ENCODE measurements at places on chromosomes 4 and X. TPM values are rescaled to one million over a fixed set of nuclear protein-coding genes. Genes with fewer than 3 reads are reported as not detected.

DNA sequence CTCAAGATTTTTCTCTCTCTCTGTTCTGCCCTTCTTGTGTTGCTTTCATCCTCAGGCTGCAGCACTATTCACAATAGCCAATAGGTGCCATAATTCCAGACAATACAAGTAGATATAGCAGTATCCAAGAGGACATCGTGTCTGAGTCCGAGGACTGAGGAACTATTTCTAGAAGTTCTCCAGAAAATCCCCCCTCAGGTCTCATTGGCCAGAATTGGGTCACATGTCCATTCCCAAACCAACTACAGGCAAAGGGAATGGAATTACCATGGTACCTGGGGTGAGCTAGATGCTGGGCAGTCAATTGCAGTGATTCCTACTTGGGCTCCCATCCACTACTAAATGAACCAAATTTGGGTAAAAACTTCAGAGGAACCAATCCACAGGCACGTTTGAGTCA lies 301.9 kb upstream of the RASGEF1B start:
- no peaks in the 10 kb centered on the region for H3K27me3 ChIP-seq
- DNase-seq: no peak
- H3K4me3 ChIP-seq: no peak overlapping the region
- no peaks in the 10 kb centered on the region for H3K36me3 ChIP-seq

- H3K4me3 ChIP-seq: no peak overlapping the region
- no peak overlapping the region for H3K27ac ChIP-seq
- H3K4me1 ChIP-seq: no peaks in the 10 kb centered on the region
- H3K27me3 ChIP-seq: peaks cover 19% of the 10 kb centered on the region
Observed at GRCh38 chrX:83512111-83512510, 4.0 kb downstream of the POU3F4 start.

DNA sequence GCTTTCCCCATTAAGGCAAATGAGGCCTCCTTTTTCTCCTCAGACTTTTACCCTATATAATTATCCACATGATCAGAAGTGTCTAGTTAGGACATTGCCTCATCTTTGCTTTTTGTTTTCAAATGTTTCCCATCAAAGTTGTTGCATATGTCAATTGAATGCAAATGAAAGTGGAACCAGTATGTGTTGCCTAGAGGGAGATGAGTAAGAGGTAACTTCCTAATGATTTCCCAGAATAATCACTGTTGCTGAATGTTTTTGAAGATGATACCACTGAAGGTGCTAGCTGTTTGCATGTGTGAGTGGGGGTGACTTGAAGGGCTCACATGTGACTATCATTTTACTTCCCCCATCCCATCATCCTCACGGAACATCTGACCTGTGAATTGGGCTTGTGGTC lies 33.9 kb downstream of the PAK3 start:
- DNase-seq: no peak
- H3K27me3 ChIP-seq: no peaks in the 10 kb centered on the region
- no peaks in the 10 kb centered on the region for H3K36me3 ChIP-seq
- no peaks in the 10 kb centered on the region for H3K4me1 ChIP-seq
- no peak overlapping the region for H3K4me3 ChIP-seq

DNA sequence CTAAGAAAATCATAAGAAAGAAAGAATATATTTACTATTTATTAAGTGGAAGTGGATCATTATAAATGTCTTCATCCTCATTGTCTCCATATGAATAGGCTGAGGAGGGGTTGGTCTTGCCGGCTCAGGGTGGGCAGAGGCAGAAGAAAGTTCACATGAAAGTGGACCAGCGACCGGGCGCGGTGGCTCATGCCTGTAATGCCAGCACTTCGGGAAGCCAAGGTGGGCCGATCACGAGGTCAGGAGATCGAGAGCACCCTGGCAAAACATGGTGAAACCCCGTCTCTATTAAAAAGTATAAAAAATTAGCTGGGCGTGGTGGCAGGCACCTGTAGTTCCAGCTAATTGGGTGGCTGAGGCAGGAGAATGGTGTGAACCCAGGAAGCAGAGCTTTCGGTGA lies 1145.4 kb downstream of the STIM2 start:
- no peaks in the 10 kb centered on the region for H3K4me1 ChIP-seq
- H3K4me3 ChIP-seq: no peak overlapping the region
- H3K36me3 ChIP-seq: no peaks in the 10 kb centered on the region
- DNase-seq: no peak
- H3K27me3 ChIP-seq: no peaks in the 10 kb centered on the region

GRCh38 chr4:168744021-168744420 lies 247.2 kb downstream of the PALLD start:
- H3K4me3 ChIP-seq: no peak overlapping the region
- peak overlapping the region; percentile 25 for H3K27ac ChIP-seq
- DNase-seq: no peak

CENPVL2 gene
- total RNA-seq: not detected

DNA sequence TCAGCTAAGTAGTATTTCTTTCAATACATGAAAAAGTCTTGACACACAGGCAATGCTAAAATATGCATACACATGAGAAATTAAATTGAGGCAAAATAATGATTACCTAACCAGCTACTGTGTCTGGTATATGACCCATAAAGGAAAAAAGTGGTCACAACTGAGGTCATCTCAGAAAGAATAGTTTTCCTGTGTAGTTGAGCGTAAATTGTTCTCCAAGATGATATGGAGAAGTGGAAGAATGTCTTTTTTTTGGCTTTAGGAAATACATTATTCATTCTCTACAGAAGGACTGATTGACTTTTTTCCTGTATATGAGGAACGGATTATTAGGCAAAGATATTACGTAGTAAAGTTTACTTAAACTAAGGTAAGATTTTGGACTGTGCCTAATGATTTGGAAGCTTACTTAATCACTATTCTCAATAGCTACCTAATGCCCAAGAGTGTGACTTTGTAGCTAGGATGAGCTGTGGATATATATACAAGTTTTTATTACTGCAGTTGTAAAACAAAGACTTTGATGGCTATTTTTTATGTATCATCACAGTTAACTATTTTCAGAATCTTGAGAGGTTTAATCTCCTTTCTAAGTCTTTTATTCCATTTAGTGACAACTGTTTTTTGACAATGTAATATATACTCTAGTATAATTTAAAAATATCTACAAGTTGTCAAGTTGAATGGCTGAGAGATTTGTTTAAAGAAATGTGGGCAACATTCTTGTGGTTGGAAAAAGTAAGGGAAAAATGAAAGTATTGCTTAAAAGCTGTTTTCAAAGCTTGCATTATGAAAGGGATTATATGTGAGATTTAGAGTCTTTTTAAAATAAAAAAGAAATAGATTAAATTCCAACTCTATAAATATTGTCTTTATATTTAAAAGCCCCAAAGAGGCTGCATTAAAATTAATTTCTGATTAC lies 100.2 kb downstream of the PDLIM5 start:
- no peak for DNase-seq
- H3K4me1 ChIP-seq: peaks cover 11% of the 10 kb centered on the region
- no peak overlapping the region for H3K4me3 ChIP-seq

AMMECR1 gene
- total RNA-seq: 6.1 TPM

DNA sequence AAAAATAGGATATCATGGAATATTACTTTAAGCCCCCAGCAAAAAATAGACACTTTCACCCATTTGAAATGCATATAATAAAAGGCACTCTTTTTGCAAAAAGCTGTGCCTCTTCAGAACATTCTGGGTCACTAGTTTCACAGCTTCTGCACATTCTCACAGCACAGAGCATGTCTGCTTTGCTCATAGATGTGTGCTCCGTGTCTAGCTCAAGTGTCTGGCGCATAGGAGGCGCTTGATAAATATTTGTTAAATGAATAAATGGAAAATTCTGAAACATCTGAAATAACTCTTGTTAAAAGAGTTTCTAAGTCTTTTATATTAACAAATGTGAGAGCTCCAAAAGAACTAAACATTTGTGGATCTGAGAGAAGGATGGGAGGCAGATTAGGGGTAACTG lies 275.2 kb downstream of the PTTG2 start:
- H3K4me1 ChIP-seq: no peaks in the 10 kb centered on the region
- no peaks in the 10 kb centered on the region for H3K36me3 ChIP-seq
- H3K4me3 ChIP-seq: no peak overlapping the region
- H3K27me3 ChIP-seq: no peaks in the 10 kb centered on the region

- peak; percentile 46 for DNase-seq
- no peaks in the 10 kb centered on the region for H3K4me1 ChIP-seq
- H3K4me3 ChIP-seq: peak overlapping the region; percentile 50
Observed at GRCh38 chrX:85244450-85245211, 840 bp downstream of the ZNF711 start.

DNA sequence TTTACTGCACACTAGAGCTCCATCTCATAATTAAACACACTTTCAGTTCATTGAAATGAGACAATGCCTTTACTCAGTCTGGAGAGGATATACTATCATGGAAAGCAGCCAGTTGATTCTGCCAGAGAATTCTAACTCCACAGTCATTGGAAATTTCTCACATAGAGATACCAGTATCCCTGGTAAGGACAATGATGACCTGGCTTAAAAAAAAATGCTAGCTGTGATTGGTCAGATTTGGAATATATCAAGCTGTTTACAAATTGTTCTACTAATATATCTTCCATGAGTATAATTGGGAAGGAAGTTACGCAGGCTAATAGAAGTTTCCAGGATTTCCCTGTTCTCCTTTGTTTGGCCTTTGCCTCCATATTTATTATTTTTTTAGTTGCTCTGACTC lies 34.5 kb upstream of the TLL1 start:
- no peaks in the 10 kb centered on the region for H3K27me3 ChIP-seq
- no peak overlapping the region for H3K4me3 ChIP-seq
- H3K27ac ChIP-seq: peak overlapping the region; percentile 63
- H3K4me1 ChIP-seq: no peaks in the 10 kb centered on the region
- no peaks in the 10 kb centered on the region for H3K36me3 ChIP-seq

ASB9 gene
- 4.4 TPM for total RNA-seq

DNA sequence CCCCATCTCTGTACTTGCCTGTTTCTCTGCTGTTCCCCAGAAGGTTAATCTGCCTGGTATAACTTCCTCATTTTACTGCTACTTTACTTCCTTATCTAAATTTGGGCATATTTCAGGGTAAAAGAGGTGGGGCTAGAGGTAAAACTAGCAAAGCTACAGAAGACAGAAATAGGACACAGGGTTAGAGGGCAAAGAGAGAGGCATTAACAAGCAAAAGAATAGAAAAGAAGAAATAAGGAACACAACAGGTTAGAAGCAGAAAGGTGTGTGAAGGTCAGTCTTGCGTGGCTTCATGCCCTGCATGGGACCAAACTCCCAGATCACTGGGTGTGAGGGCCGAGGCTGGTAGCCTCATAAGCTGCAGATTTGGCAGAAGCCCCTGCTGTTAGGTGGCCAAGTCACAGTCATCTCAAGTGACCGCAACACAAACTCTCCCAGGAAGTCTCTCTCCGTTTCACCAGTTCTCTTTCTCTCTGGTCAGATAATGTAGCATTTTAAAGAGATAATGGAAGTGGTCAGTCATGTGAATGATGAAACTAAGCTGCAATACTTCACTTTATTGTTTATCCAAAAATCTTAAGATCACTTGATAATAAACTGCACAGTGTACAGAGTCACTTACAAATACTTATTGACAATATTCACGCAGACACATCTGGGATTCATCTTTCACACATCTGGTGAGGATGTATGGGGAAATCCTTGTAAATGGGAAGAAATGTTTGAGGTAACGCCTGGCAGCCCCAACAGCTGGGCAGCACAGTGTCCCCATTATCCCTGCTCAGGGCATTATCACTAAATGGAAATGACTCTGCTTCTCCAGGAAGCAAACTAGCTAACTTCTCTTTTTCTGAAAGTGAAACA lies 16.4 kb downstream of the TMEM154 start:
- H3K4me3 ChIP-seq: no peak overlapping the region
- DNase-seq: no peak
- H3K4me1 ChIP-seq: no peaks in the 10 kb centered on the region

GRCh38 chr4:79682161-79682560 lies 274.1 kb upstream of the GK2 start:
- DNase-seq: no peak
- no peaks in the 10 kb centered on the region for H3K36me3 ChIP-seq
- H3K4me3 ChIP-seq: no peak overlapping the region
- H3K27ac ChIP-seq: no peak overlapping the region
- no peaks in the 10 kb centered on the region for H3K4me1 ChIP-seq
- no peaks in the 10 kb centered on the region for H3K27me3 ChIP-seq

DNA sequence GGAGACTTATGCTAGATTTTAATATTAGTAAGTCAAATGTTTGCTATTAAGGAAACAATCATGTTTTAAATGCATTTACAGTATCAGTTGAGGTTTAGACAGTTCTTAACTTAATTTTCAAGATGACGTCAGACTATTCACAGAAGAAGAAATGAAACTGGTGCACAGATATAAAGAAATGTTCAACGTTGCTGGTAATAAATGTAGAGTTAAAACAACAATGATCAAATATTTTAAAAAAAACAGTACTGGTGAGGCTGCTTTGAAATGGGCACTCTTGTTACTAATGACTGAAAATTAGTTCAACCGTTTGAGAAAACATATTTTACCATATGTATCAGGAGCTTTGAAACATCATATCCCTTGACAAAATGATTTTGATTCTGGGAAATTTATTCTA lies 44.2 kb downstream of the ABHD18 start:
- no peak for DNase-seq
- H3K27me3 ChIP-seq: no peaks in the 10 kb centered on the region
- H3K36me3 ChIP-seq: peaks cover 24% of the 10 kb centered on the region
- no peak overlapping the region for H3K4me3 ChIP-seq

DNA sequence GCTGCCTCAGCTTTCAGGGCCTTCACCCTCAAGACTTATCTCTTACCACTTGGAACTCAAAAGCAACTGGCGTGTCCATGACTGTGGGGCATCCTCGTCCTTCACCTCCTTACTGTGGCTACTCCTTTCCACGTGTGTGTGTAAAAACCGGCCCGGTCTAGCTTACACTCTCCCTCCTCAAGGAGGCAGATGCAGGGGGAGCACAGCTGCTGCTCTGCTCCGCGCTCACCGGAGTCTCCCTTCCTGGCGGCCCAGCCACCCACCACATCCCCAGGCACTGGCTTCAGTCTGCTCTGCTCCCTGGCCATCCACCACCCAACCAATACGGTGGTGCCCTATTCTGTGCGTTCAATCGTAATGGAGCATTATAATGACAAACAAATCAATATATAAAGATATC lies 8.3 kb downstream of the RNF212 start:
- no peaks in the 10 kb centered on the region for H3K27me3 ChIP-seq
- no peak for DNase-seq
- H3K27ac ChIP-seq: no peak overlapping the region
- H3K4me1 ChIP-seq: no peaks in the 10 kb centered on the region
- H3K4me3 ChIP-seq: no peak overlapping the region

AGTR2 gene
- total RNA-seq: 60.7 TPM

DNA sequence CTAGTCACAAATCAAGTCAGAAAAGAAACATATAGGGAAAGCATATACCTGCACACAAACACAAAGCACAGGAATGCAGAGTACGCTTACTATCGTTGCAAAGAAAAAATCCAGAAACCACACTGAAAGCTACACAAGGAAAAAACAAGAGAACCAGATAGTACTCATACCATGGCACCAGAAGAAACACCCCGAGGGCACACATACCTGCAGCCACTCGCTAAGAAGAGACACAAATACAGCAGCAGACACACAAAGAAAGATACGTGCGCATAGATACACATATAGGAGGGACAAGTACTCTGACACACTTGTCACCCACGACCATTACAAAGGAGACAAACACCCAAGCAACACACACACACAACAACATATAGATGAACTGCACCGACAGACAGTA lies 1.4 kb upstream of the SLC38A5 start:
- H3K27ac ChIP-seq: no peak overlapping the region
- H3K4me1 ChIP-seq: no peaks in the 10 kb centered on the region
- H3K36me3 ChIP-seq: no peaks in the 10 kb centered on the region
- H3K27me3 ChIP-seq: no peaks in the 10 kb centered on the region
- DNase-seq: no peak
- H3K4me3 ChIP-seq: no peak overlapping the region

GRCh38 chr4:94714365-94715160 lies 43.2 kb upstream of the BMPR1B start:
- no peaks in the 10 kb centered on the region for H3K4me1 ChIP-seq
- no peak overlapping the region for H3K27ac ChIP-seq
- no peaks in the 10 kb centered on the region for H3K27me3 ChIP-seq
- no peaks in the 10 kb centered on the region for H3K36me3 ChIP-seq
- no peak for DNase-seq

All from upper lobe of right lung (tissue), 1 donor.